Osteocyte (in vitro differentiated cells): ENCODE measurements at places on chromosomes 7 and 10. TPM values are rescaled to one million over a fixed set of nuclear protein-coding genes. Genes with fewer than 3 reads are reported as not detected.

GRCh38 chr10:17606547-17607040, 10.6 kb downstream of the HACD1 start:
- no peak for DNase-seq

DNA sequence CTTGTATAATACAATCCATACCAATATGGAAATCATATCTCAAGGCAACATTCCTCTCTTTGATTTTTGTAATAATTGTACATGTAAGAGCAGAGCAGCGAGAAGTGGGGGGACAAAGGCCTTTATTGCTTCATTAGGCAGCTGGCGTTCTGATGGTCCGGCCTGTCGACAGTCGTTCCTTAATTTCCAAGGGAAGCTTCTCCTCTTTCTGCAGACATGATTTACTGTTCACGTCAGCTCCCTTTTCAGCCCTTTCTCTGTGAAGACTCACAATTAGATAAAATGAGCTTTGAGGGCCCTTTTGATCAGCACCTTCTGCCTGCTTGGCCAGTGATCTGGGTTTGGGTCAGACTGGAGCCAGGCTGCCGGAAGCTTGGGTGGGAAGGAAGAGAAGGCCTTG, 65.6 kb upstream of the CTBP2 start:
- DNase-seq: no peak

TMEM176A gene
- not detected in 2 replicates for total RNA-seq

TAF5 gene
- 4.2 and 4.5 TPM in 2 replicates for total RNA-seq
